Daoy (cell line): ENCODE measurements at places on chromosomes 1 and 21.

GRCh38 chr21:41497008-41497407, 10.9 kb downstream of the TMPRSS2 start:
- DNase-seq = no peak

DNA sequence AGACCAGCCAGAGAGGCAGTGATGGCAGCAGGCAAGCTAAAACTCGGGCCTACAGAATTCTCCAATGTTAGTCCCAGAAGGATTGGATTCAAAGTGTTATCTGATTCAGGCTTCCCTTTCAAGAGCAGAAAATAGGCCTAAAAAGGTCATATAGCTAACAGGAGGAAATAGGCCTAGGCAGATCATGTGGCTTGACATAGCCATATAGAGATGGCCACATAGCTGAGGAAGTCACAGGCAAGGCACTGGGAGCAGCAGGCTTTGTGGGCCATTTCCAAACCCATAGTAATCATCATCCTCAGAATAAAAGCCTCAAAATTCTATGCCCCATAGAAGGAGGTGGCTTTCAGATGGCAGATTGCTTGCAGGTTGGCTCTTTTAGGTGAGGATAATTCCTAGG, 29.0 kb upstream of the LMO4 start:
- no peak for DNase-seq

DNA sequence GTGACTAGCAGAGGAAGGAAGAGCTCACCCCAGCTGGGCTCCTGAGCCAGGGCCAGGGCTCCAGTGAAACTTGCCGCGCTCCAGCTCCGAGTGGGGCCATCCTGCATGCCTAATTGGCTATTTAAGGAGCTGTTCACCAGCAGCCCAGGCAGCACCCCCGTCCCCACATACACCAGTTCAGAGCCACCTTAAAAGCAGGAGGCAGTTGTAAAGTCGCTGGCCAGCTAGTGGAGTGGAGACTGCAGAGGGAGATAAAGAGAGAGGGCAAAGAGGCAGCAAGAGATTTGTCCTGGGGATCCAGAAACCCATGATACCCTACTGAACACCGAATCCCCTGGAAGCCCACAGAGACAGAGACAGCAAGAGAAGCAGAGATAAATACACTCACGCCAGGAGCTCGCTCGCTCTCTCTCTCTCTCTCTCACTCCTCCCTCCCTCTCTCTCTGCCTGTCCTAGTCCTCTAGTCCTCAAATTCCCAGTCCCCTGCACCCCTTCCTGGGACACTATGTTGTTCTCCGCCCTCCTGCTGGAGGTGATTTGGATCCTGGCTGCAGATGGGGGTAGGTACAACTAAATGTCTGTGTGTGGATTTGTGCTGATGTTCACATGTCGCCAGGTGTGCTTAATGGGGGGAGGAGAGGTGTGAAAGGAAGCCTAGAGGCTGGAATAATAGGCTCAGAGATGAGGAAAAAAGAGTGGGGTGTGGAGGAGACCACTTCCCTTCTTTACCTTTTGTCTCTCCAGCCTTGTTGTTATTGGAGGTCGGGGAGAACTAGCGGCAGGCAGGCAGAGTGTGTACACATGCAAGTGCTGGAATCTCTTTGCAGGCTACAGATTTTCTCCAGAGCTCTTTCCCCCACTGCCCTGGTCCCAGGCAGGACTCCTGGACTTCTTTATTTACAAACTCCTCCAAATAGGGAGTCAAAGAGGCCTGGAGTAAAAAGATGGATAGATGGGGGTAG, at the start of gene CA14:
Gene CA14 (plus strand): TSS at position 151 of the 962 bp plus-strand sequence. CDS start 355 bp downstream, at position 506.
- no peak for DNase-seq

DNA sequence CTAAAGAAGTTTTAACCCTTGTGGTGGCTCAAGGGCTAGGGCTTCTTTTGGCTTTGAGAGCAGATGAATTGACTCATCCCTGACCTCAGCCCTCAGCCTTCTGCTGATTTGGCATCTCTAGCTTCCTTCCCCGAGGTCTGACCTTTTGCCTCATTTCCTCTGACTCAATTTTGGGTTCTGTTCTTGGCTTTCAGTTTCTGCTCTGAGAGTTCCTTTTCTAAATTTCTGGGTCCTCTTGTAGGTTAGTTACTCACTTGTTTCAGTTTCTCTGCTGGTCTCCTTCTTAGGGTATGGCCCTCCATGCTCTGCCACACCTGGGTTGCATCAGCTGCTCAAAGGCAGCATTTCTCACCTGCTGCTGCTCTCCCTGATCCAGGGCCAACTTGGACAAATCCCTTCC, 19.4 kb downstream of the PDE4B start:
- DNase-seq = peak; percentile 90

DNA sequence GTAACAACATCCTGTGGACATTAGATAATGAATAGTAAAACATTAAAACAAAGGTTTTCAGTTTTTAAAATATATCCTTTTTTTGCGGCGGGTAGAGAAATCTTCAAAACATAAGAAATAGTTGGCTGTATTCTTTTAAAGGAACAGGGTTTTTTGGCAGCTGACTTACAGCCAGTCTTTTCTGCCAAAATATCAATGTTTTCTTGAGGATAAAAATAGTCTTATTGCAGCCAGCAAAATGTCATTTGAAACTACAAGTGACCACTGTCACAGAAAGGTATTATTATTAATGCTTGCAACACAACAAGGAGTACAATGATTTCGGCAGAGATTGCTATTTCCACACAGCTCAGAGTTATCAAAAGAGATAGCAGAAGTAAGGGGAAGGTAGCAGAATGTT, 21.4 kb downstream of the OLFM3 start:
- no peak for DNase-seq
